ENCODE measurements at places on chromosomes 11 and 22. TPM values are rescaled to one million over a fixed set of nuclear protein-coding genes. Genes with fewer than 3 reads are reported as not detected.

Gene TNNT3
- total RNA-seq: not detected

Gene MCAM
- 36.9 TPM for total RNA-seq

Gene UBQLN3
- not detected for total RNA-seq

Gene PAK1
- total RNA-seq: 123 TPM

Gene GRIA4
- 0.69 TPM for total RNA-seq

GRCh38 chr11:73382747-73383146 is 6.5 kb downstream of the RELT start:
- H3K36me3 ChIP-seq: no peaks in the 10 kb centered on the region
- H3K4me3 ChIP-seq: no peak overlapping the region
- DNase-seq: no peak

Gene KRTAP5-9
- total RNA-seq: 0.52 TPM

Gene HRAS
- 38.4 TPM for total RNA-seq

DNA sequence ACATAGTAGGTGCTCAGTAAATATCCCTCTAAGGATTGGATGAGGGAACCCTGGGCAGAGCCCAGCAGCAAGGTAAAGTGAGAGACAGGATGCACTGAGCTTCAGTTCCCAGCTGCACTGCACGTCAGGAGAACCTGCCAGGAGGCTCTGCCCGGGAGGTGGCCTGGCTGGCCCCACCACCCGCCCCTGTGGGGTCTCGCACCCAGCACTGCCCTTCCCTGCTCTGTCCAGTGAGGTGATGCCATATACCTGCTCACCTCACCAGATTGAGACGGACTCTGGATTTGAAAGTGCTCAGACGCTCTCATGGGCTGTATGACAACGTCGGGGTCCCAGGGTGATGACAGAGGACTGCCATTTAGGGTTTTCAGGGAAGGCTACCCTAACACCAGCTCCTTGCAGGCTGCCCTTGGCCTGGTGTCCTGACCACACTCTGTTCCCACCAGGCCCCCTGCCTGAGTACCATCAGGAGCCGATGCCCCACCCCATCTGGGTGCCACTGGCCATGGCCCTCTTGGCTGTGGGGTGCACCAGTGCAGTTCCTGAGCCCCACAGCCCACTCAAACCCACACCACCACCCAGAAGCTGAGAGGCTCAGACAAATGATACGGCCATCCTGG is 61.7 kb upstream of the FGF3 start:
- H3K4me3 ChIP-seq: no peak overlapping the region
- H3K4me1 ChIP-seq: no peaks in the 10 kb centered on the region
- H3K27ac ChIP-seq: no peak overlapping the region
- H3K27me3 ChIP-seq: no peaks in the 10 kb centered on the region
- no peak for DNase-seq

Gene E2F8
- total RNA-seq: 5.5 TPM

Gene CLDN5
- total RNA-seq: 10.4 TPM

- H3K36me3 ChIP-seq: no peaks in the 10 kb centered on the region
- no peak overlapping the region for H3K4me3 ChIP-seq
- DNase-seq: no peak
- no peaks in the 10 kb centered on the region for H3K4me1 ChIP-seq
- no peaks in the 10 kb centered on the region for H3K27me3 ChIP-seq
Observed at GRCh38 chr11:38278457-38279141, 1680.6 kb upstream of the RAG2 start.

- no peaks in the 10 kb centered on the region for H3K36me3 ChIP-seq
- no peaks in the 10 kb centered on the region for H3K4me1 ChIP-seq
- DNase-seq: no peak
- H3K4me3 ChIP-seq: no peak overlapping the region
Observed at GRCh38 chr11:1373536-1374214, 16.1 kb upstream of the BRSK2 start.

- DNase-seq: no peak
- H3K4me1 ChIP-seq: peaks cover 11% of the 10 kb centered on the region
- no peak overlapping the region for H3K4me3 ChIP-seq
- H3K27ac ChIP-seq: no peak overlapping the region
- no peaks in the 10 kb centered on the region for H3K36me3 ChIP-seq
Observed at GRCh38 chr11:75383246-75383645, 16.1 kb upstream of the RPS3 start.

DNA sequence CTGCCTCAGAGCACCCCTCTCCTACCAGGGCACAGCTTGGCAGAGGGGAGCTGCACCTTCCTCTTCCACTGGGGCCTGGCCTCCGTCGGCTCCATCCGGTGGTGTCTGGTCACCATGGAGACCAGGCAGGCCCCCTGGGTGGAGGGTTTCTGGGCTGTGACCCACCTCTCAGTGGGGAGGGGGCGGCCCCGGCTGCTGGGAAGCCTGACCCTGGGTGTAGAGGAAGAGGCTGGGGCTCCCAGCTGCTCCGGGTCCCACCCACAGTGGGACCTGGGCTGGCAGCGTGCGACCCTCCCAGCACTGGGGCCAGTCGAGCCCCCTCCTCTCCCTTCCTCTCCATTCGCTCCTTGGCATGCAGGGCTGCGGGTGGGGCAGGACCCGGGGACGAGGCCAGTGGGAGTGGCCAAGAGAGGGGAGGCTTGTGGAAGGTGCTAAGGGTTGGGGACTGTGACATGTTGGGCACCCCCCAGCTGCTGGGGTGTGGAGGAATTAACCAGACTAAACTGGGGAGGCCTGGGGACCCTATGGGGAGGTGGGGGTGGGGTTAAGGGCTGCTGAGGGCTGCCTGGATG is 46.8 kb downstream of the BRSK2 start:
- H3K27ac ChIP-seq: no peak overlapping the region
- H3K4me3 ChIP-seq: no peak overlapping the region
- no peak for DNase-seq
- no peaks in the 10 kb centered on the region for H3K36me3 ChIP-seq
- H3K27me3 ChIP-seq: no peaks in the 10 kb centered on the region
- H3K4me1 ChIP-seq: no peaks in the 10 kb centered on the region

DNA sequence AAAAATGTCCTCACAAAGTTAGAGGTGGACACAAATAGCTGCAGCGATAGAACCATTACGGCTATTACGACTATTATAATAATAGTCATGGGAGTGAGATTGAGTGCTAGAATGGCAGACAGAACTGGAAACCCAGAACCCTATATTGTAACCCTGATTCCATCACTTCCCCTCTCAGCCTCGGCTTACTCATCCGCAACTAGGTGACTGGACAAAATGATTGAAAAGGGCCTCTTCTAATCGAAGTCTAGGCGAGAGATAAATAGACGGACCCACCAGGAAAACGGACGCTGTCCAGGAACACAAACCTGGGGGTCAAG is 629 bp downstream of the PSMA1 start:
- H3K27ac ChIP-seq: peak overlapping the region; percentile 85
- H3K27me3 ChIP-seq: no peaks in the 10 kb centered on the region
- H3K4me1 ChIP-seq: no peaks in the 10 kb centered on the region
- H3K36me3 ChIP-seq: peaks cover 3% of the 10 kb centered on the region
- DNase-seq: no peak

Gene OR52K1
- not detected for total RNA-seq

DNA sequence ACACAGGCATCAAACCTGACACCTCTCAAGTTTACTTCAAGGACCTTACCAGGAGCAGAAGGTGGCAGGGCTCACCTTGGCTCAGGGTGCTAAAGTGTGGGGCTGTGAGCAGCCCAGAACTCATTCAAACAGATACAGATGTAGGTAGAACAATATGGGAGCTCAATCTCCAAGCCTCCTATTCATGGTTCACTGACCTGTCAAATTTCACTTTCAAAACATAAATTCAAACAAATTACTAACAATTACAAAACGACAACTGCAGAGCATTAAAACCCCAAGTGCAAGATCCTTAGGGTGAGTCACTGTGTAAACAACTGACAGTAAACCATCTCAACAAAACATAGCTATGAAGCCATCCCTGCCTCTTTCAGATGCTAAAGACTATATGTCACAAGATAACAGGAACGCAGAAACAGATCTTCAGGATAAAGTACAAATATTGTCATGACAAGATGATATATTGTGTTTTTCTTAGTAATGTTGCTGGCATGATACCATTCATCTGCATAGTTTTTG is 303.5 kb upstream of the ANO3 start:
- H3K36me3 ChIP-seq: no peaks in the 10 kb centered on the region
- H3K27ac ChIP-seq: no peak overlapping the region
- no peaks in the 10 kb centered on the region for H3K27me3 ChIP-seq
- no peaks in the 10 kb centered on the region for H3K4me1 ChIP-seq
- H3K4me3 ChIP-seq: no peak overlapping the region

Gene ANGPTL5
- not detected for total RNA-seq

Gene OR2AG1
- total RNA-seq: not detected

Gene RIMBP3B
- total RNA-seq: 0.05 TPM
